Nucleus accumbens (tissue), 56 donors: ENCODE measurements at places on chromosomes 6 and 20.

DNA sequence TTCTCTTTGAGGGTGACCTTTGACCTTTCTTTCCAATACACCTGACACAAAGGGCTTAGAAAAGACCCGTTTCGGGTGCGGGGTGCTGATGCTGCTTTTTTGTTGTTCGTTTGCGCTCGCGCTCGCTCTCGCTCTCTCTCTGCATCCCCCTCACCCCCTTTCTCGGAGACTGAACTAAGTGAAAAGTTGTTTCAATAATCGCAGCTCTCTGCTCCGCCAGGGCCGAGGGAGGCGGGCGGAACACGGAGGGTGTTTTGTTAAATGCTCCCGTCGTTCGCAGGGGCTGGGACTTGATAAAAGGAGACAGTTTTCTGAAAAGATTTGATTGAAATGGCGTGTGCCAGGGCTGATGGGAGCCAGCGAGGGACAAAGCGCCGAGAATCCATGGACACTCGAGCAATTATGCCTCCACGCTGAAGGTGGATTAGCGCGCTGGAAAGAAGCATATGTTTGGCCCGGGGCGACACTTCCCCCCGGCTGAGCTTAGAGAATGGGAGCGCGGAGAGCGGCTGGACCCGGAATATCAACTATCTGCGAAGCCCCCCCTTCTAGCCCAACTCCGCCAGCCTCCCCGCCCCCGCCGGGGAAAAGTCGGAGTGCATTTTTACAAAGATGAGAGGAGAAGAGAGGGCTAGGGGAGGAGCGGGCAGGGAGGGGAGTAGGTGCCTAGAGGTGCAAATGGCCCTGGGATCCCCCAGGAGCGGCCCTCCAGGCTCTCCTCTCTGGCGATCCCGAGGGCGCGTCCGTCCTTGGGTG is 25.0 kb downstream of the TFAP2A start:
- DNase-seq = no peak

GRCh38 chr20:46946181-46946624 is 51.6 kb downstream of the EYA2 start:
- no peak for DNase-seq

- DNase-seq = no peak
Observed at GRCh38 chr6:89610149-89610642, 28.4 kb downstream of the LYRM2 start.

GRCh38 chr6:80158478-80158989 is 52.1 kb downstream of the BCKDHB start:
- no peak for DNase-seq

DNA sequence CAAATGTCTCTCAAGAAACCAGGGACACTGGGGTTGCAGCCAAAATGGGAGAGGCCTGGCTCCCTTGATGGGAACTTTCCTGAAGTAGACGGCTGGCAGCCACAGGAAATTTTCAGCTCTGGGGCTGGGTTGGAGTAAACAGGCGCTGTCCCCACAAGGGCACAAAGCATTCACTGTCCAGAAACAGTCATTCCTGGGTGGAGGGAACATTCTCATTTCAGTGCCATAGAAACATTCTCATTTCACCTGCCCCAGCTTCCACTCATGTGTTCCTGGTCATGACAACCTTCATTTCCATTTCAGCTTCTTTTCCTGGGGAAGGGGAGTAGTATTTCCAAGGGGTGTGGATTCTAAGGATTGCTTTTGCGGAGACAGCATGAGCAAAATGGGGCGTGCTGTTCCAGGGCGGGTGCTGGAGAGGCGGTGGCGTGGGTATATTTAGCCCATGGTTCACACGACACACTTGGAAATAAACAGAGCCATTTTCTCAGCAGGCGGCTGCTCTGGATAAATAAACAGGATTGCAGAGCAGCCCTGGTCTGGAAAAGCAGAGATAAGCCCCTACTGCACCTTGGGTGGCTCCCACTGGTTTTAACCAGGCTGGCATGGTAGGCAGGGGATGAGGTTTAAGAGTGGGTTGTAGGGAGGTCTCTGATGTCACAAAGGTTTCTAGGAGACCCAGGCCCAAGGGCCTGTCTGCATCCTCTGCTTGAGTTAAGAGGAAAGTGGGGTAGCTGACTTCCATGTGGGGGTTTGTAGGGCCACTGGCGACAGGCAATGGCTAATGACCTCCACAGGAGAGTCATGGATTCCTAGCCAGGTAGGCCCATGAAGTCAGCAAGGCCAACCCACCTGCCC is 32.9 kb downstream of the COX4I2 start:
- DNase-seq = peak; percentile 82
